Epithelial cell of esophagus (primary cell): ENCODE measurements at places on chromosomes 1 and 21.
A peak's percentile ranks its signal among the peaks of the same experiment; 100 is the strongest.

DNA sequence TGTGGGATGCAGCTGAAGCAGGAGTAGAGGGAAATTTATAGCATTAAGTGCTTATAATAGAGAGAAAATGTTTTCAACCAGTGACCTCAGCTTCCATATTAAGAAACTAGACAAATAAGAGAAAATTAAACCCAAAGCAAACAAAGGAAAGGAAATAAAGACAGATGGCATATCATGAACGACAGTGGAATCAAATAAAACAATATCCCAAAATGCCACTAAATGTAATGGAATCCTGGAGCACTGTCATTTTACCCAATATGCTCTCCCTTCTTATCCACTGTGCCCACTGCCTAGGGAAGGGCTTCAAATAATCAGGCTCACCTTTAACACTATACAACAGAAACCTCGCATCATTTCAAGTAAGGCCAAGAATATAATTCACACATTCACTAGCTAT is 12.4 kb upstream of the CCN1 start:
- no peak for DNase-seq

DNA sequence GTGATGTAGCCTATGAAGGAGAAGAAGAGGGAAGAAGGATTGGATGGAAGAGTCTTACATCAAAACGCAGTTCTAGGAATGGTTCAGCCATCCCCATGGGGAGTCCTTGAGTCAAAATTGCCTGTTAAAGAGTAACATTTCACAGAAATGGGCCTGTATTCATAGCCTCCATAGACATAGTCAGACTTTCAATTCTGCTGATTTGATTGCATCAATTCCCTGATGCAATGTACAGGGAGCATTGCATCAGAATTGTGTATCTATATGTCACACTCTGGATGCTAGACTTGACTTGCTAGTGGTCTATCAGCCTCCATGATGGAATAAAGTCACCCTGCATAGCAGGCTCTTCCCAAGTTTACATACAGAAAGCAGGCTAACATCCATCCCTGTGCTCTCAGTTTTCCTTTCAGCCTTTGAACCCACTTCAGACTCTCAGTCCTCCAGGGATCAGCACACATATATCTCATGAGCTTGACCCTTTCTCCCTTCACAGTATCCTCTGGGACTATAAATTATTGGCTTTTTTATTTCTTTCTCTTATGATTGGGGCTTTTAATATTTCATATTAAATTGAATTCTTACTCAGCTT is 1111.7 kb upstream of the B3GALT2 start:
- peak; percentile 25 for DNase-seq

DNA sequence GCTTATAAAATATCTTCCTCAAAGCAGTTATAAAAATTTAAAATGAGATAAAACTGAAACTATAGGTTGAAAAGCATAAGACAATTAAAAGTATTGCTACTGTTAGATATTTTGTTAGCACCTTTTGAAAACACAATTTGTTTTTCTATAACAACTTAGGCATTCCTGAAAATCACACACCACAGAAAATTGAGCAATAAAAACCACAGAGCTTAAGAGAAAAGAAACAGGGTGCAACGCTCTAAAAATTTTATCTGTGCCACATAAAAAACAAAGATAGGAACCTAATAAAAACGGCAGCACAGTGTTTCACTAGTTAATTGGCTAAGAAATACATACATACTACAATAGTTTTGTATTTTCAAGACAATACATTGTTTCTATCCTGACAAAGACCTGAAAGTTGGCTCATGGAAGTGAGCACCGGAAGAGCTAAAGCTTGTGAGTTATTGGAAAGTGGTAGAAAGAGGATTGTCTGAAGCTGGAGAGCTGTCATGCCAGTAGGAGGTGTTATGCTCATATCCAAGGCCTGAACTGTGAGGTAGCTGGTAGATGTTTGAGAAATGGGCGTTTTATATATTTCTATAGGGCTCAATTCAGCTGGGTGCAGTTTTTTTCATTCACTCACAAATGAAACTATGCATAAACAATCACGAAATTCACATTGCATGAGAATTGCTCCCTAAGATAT is 45.8 kb downstream of the RGS7 start:
- no peak for DNase-seq

- DNase-seq, result no peak
Observed at GRCh38 chr1:219085082-219085481, 88.6 kb upstream of the LYPLAL1 start.

DNA sequence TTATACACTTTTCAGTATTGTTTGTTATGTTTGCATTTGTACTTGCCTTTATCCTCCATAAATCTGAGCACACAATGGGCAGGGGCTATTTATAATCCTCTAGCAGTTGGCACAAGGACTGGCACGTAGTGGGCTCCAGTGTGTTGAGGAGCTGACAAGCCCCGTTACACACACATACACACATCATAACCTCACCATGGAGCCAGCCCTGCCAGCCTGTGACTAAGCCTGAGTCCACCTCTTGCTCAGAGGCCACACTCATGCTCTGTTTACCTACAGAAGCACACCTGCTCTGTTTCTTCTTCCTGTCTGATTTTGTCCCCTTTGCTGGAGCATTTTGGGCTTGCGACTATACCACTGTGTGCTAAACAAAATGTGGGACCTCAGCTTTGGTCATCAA is 64.5 kb upstream of the SPATA6 start:
- DNase-seq, result peak; percentile 67

GRCh38 chr1:213123536-213123935 is 72.5 kb downstream of the RPS6KC1 start:
- DNase-seq, result peak; percentile 83

DNA sequence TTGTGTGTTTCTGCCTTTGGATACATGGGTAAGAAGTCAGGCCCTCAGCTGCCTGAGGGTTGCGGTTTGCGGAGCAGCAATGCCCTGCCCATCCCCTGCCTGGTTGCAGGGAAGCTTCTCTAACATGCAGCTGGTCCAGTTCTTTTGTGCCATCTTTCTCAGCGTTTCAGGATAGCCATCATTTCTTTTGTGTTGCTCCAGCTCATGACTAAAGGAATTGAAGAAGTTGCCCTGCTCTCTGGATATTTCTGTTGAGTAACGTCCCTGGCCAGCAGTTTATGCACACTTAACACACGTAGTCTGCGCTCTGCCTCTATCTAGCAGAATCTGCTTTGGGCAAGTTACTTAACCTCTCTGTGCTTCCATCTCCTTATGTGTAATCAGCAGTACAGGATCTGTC is 62.1 kb downstream of the DOP1B start:
- DNase-seq, result no peak
